ENCODE measurements at places on chromosomes 1 and 21. TPM values are rescaled to one million over a fixed set of nuclear protein-coding genes. Genes with fewer than 3 reads are reported as not detected.
A peak's percentile ranks its signal among the peaks of the same experiment; 100 is the strongest.

Gene FAM72C
- total RNA-seq = 7.9 TPM

Gene SPATA46
- not detected for total RNA-seq

Gene PGM1
- total RNA-seq = 97.1 TPM

Gene OBSCN
- 7.3 TPM for total RNA-seq

Gene TEDDM1
- total RNA-seq = not detected

Gene PTPRU
- total RNA-seq = 12.3 TPM

DNA sequence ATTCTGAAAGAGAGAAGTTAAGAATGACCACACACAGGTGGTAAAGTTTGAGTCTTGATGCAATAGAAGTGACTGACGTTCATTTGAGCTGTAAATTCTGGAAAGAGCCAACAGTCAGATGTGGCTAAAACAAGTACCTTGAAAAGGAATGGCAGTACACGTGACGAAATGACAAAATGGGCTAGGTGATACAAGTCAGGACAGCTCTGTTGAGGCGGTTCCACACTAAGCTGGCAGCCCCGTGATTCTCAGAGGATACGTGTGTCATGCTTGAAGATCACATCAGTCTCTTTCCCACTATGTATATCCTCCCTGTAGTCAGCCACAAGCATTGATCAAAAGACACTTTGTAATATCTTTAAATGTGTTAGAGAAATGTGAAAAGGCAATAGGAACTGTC lies 881.3 kb upstream of the ADGRL2 start:
- no peak for DNase-seq
- H3K36me3 ChIP-seq = no peaks in the 10 kb centered on the region
- H3K4me1 ChIP-seq = peaks cover 24% of the 10 kb centered on the region
- no peak overlapping the region for H3K27ac ChIP-seq
- no peaks in the 10 kb centered on the region for H3K27me3 ChIP-seq
- no peak overlapping the region for H3K4me3 ChIP-seq

GRCh38 chr1:26951821-26952497 lies 8.3 kb downstream of the KDF1 start:
- no peak overlapping the region for H3K4me3 ChIP-seq
- H3K36me3 ChIP-seq = peaks cover 3% of the 10 kb centered on the region
- no peaks in the 10 kb centered on the region for H3K27me3 ChIP-seq
- H3K4me1 ChIP-seq = no peaks in the 10 kb centered on the region

- no peak overlapping the region for H3K27ac ChIP-seq
- H3K36me3 ChIP-seq = peaks cover 49% of the 10 kb centered on the region
- no peak for DNase-seq
- no peak overlapping the region for H3K4me3 ChIP-seq
- H3K4me1 ChIP-seq = no peaks in the 10 kb centered on the region
Measured at GRCh38 chr1:222555992-222556615, 8.2 kb upstream of the HHIPL2 start.

DNA sequence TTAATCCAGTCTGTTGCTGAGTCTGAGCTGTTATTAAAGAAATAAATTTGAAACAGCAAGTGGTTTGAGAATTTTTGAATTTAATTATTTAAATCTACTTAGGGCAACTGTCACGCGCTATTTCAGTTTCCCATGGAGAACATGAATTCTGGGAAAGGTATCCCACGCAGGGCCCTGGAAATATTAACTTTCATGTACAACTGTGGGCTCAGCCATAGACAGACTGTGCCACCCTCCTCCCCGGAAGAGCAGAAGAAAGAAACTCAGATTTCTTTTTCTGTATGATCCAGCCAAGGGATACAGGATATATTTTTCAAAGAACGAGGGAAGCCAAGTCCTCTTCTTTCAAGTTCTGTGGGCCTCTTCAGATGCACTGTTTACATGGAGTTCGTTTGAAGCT lies 172.6 kb upstream of the LMO4 start:
- H3K27me3 ChIP-seq = no peaks in the 10 kb centered on the region
- peak overlapping the region; percentile 21 for H3K4me3 ChIP-seq
- no peaks in the 10 kb centered on the region for H3K36me3 ChIP-seq
- H3K4me1 ChIP-seq = peaks cover 40% of the 10 kb centered on the region
- no peak for DNase-seq

DNA sequence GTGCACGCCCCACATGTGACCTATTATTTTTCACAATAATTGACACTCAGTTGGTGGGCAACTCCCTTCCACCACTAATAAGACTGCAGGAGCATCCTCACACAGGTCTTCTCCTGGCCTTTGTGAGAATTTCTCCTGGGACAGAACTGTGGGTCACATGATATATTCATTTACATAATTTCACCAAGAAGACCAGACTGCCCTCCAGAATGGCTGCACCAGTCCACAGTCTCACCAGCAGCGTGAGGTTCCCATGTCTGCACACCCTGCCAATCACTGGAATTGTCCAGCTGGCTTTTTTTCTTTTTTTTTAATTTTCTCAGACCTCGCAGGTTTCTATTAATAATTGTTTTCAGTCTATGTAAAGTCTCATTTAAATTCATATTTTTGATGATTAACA lies 41.3 kb downstream of the ATP1A1 start:
- no peak for DNase-seq
- H3K4me3 ChIP-seq = no peak overlapping the region
- peaks cover 3% of the 10 kb centered on the region for H3K4me1 ChIP-seq
- H3K27ac ChIP-seq = no peak overlapping the region
- no peaks in the 10 kb centered on the region for H3K36me3 ChIP-seq

- H3K36me3 ChIP-seq = no peaks in the 10 kb centered on the region
- DNase-seq = no peak
- H3K27ac ChIP-seq = no peak overlapping the region
- peaks cover 64% of the 10 kb centered on the region for H3K27me3 ChIP-seq
- no peak overlapping the region for H3K4me3 ChIP-seq
Measured at GRCh38 chr1:7585216-7585907, 185.7 kb upstream of the VAMP3 start.

DNA sequence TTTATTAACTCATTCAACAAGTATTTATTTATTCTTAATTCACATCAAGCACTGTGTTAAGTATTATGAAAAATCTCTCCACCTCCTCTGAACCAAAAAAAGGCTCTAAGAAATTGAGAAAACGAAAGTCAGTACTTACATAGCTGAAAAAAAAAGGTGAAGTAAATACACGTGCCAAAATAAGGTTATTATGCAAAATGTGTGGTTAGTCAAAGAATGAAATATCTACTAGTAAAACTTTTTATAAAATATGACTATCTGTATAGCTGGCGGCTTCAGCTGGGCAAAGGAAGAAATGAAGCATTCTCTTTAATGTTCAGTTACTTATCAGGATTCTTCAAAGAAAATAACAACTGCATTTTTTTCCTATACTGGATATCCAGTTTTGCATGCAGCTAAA lies 35.5 kb upstream of the ASPM start:
- DNase-seq = no peak
- H3K27ac ChIP-seq = no peak overlapping the region
- no peaks in the 10 kb centered on the region for H3K27me3 ChIP-seq
- no peaks in the 10 kb centered on the region for H3K4me1 ChIP-seq

- DNase-seq = peak; percentile 77
- H3K4me1 ChIP-seq = peaks cover 33% of the 10 kb centered on the region
- peak overlapping the region; percentile 95 for H3K27ac ChIP-seq
- no peaks in the 10 kb centered on the region for H3K36me3 ChIP-seq
- H3K4me3 ChIP-seq = peak overlapping the region; percentile 40
Measured at GRCh38 chr1:153608742-153609584, 4.0 kb downstream of the S100A16 start.

DNA sequence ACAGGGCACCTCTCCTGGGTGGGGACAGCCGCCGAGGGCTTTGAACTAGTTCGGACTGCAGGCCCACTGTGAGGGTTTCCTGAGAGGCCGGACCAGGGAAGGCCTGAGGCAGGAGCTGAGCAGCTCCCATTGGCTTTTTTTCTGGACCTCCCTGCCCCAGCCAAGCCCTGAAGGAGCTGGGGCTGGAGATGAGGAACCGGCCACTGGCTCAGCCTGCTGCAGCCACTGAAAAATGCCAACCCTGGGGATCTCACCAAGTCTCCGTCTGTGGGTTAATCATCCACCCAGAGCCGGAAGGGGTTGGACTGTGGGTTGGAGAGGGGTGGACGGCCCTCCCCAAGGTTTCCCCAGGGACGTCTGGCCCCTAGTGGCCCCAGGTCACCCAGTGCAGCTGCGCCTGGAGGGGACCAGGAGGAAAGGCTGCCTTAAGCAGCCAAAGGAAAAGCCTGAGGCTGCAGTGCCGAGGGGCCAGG lies 2.5 kb downstream of the VWA1 start:
- H3K27me3 ChIP-seq = peaks cover 8% of the 10 kb centered on the region
- no peak overlapping the region for H3K4me3 ChIP-seq
- DNase-seq = peak; percentile 71
- H3K4me1 ChIP-seq = peaks cover 34% of the 10 kb centered on the region
- no peak overlapping the region for H3K27ac ChIP-seq

GRCh38 chr1:59412718-59413326 lies 115.9 kb downstream of the FGGY start:
- no peak for DNase-seq
- no peak overlapping the region for H3K4me3 ChIP-seq
- no peak overlapping the region for H3K27ac ChIP-seq
- H3K36me3 ChIP-seq = no peaks in the 10 kb centered on the region
- H3K4me1 ChIP-seq = peaks cover 52% of the 10 kb centered on the region

- peak; percentile 85 for DNase-seq
- H3K36me3 ChIP-seq = no peaks in the 10 kb centered on the region
- no peak overlapping the region for H3K27ac ChIP-seq
- no peaks in the 10 kb centered on the region for H3K27me3 ChIP-seq
- H3K4me1 ChIP-seq = peaks cover 3% of the 10 kb centered on the region
Measured at GRCh38 chr1:44714944-44715571, 15.9 kb downstream of the RNU5D-1 start.

- no peak overlapping the region for H3K4me3 ChIP-seq
- no peak overlapping the region for H3K27ac ChIP-seq
- no peaks in the 10 kb centered on the region for H3K4me1 ChIP-seq
- peaks cover 21% of the 10 kb centered on the region for H3K27me3 ChIP-seq
Measured at GRCh38 chr1:7574121-7575040, 196.7 kb upstream of the VAMP3 start.

DNA sequence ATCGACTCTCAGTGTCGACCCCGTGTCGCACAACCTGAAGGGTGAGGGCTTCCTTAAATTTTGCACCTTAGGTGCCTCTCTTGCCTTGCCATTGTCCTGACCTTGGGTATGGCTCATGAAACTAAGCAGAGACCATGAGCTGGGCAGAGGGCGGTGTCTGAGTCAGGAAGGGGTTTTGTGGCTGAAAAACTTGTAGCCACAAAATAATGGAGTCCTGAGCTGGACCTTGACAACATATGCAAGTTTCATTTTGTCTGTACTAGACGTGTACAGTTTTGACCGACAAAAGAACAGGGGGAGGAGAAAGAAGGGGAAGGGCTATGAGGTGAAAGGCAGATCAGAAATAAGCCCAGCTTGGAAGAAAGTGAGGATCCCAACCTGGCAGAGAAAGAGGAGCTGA lies 8.3 kb upstream of the RUNX1 start:
- H3K27me3 ChIP-seq = no peaks in the 10 kb centered on the region
- H3K36me3 ChIP-seq = no peaks in the 10 kb centered on the region
- no peak overlapping the region for H3K4me3 ChIP-seq
- H3K4me1 ChIP-seq = peaks cover 15% of the 10 kb centered on the region
- no peak overlapping the region for H3K27ac ChIP-seq

- H3K27me3 ChIP-seq = no peaks in the 10 kb centered on the region
- DNase-seq = no peak
- no peak overlapping the region for H3K4me3 ChIP-seq
- H3K27ac ChIP-seq = no peak overlapping the region
- H3K4me1 ChIP-seq = no peaks in the 10 kb centered on the region
- peaks cover 38% of the 10 kb centered on the region for H3K36me3 ChIP-seq
Measured at GRCh38 chr1:35298464-35298863, 30.0 kb downstream of the ZMYM4 start.

DNA sequence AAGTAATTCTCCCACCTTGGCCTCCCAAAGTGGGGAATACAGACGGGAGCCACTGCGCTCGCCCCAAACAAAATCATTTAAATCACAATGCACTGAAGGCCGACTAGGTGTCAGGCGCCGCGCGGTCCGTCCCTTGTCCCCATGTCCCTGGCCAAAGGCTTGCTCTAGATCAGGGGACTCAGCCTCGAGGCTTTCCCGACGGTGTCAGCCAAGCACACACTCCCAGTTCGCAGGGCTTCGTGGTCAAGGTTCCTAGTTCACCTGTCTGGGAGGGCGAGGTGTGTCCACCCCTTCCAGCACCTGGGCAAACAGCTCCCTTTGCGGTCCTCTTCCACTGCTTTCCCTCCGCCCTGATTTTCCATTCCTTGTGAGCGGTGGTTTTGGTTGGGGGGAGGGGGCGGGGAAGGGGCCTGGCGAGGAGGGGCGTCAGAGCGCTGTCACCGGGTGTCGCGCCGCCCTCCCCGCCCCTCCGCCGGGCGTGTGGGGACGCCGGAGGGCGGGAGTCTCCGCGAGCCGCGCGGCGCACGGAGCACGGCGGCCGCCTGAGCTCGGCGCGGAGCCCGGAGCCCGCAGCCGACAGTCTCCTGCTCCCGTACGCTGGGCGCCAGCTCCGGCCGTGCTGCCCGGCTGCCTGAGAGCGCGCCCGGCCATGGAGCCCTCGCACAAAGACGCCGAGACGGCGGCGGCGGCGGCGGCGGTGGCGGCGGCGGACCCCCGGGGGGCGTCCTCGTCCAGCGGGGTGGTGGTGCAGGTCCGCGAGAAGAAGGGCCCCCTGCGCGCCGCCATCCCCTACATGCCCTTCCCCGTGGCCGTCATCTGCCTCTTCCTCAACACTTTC lies at the start of gene STUM:
Gene STUM, plus strand, starts transcription at position 509 of the 838 bp plus-strand sequence. Its CDS starts 141 bp downstream, at position 650.
- H3K4me1 ChIP-seq = peaks cover 32% of the 10 kb centered on the region
- no peak for DNase-seq
- peak within 1 kb of the TSS; percentile 53 for H3K4me3 ChIP-seq
- peak within 1 kb of the TSS; percentile 73 for H3K27ac ChIP-seq

- no peak for DNase-seq
- H3K4me1 ChIP-seq = no peaks in the 10 kb centered on the region
- H3K27me3 ChIP-seq = no peaks in the 10 kb centered on the region
- H3K36me3 ChIP-seq = peaks cover 55% of the 10 kb centered on the region
- no peak overlapping the region for H3K4me3 ChIP-seq
Measured at GRCh38 chr1:13775916-13776315, 75.9 kb downstream of the PRDM2 start.

GRCh38 chr1:216193839-216194443 lies 229.3 kb downstream of the USH2A start:
- H3K27ac ChIP-seq = no peak overlapping the region
- DNase-seq = peak; percentile 21
- no peaks in the 10 kb centered on the region for H3K27me3 ChIP-seq
- no peaks in the 10 kb centered on the region for H3K36me3 ChIP-seq

DNA sequence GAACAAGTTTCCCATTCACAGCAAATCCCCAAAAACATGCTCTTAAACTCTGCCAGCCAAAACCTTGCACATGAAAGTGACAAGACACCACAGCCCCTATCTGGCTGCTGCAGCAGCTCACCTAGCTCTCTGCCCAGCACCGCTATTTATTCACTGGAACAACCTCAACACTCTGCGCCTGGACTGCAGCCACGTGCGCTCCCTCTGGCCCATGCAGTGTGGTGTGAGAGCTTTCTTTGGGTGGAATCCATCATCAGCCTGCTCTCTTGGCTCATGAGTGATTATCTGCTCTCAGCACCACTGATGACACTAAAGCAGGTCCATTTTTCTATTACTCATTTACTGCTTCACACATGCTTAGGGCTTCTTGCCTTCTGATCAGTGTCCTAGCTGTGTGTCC lies 11.4 kb downstream of the KCNJ6 start:
- no peaks in the 10 kb centered on the region for H3K27me3 ChIP-seq
- no peaks in the 10 kb centered on the region for H3K4me1 ChIP-seq
- H3K36me3 ChIP-seq = no peaks in the 10 kb centered on the region
- H3K27ac ChIP-seq = no peak overlapping the region
- H3K4me3 ChIP-seq = no peak overlapping the region
